ENCODE measurements at places on chromosomes 7 and 10.

- DNase-seq = no peak
Observed at GRCh38 chr10:27506280-27506679, 2.2 kb downstream of the RAB18 start.

DNA sequence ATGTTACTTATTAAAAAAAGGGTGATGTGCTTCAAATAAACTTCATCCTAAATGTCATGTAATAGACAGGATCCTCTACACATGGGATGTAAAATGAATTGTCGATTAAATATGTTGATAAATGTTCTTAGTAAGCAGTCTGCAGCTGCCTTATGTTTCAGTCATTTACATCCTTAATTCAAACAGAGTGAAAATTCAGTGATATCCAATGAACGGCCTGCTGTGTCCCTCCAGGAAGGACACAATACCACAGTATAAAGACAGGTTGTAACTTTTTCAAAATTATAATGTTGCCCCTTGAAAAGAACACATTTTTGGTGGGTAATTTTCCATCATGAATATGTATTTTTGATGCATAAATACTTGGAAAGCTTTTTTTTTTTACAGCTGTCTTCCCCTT, 266.5 kb upstream of the SEMA3A start:
- DNase-seq = no peak

- no peak for DNase-seq
Observed at GRCh38 chr10:132309879-132310591, 2.3 kb upstream of the STK32C start.

DNA sequence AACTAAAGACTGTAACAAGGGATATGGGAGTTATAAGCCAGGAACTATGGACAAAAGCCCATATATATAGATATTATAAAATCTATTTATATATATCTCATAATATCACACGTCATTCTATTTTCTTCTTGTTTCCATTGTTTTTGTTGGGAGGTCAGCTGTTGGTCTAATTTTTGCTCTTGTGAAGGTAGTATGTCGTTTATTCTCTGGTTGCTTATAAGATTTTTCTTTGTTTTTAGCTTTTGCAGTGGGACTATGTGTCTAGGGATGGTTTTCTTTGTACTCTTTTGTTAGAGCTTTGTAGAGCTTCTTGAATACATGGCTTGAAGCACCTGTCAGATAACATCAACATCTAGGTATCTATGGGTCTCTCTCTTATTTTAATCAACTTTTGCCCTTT, 14.0 kb downstream of the ARL4A start:
- no peak for DNase-seq

- DNase-seq = no peak
Observed at GRCh38 chr10:32982911-32983909, 25.2 kb upstream of the ITGB1 start.

DNA sequence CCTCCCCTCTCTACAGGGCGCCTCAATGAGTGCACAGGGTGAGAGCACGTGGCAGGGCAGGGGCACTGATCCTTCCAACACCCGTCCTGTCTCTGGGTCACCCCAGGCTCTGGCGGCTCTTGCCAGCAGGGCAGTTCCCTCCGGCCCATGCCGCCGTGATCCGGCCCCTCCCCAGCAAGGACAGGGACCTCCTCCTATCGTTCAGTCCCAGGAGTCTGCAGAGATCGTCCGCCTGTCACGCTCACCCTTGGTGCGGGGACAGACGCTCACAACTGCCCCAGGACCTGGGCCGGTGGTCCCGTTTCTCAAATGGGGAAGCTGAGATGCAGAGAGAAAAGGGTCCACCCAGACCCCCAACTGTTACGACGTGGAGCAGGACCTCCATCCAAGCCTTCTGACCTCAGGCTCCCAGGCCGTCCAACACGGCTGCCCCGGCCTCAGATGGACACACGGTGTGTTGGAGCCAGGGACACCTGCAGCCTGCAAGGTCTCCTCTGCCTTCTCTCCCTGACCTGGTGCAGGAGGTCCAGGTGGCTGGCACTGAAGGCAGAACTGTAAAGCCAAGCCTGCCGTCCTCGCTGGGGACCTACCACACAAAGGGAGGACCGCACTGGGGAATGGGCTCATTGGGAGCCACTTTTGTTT, 248.9 kb downstream of the ELFN1 start:
- no peak for DNase-seq

GRCh38 chr10:71299071-71299785, 19.8 kb upstream of the SLC29A3 start:
- no peak for DNase-seq

Measured in NCI-H2029 (cell line).